ENCODE measurements at places on chromosomes 5 and 9. TPM values are rescaled to one million over a fixed set of nuclear protein-coding genes. Genes with fewer than 3 reads are reported as not detected.

AHRR gene
- 1.3 TPM for total RNA-seq

PCDHB15 gene
- total RNA-seq, result 1.1 TPM

DNA sequence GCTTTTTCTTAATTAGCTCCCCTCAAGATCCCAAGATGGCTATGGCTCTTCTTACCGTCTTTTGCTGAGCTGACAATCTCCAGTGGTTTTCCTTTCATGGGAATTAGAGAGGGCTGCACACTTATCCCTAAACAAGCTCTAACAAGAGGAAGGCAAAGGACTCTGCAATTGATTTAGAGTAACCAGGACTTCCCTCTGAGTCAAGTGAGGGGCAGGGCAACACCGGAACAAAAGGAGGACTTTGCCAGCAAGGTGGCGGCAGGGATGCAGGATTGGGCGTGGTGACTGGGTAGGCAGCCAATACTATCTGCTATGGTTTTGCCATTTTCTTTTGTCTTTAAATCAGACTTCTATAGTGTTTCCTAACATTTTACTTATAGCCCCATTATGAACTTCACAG lies 9.8 kb downstream of the SLC44A1 start:
- H3K27me3 ChIP-seq, result no peaks in the 10 kb centered on the region
- peak overlapping the region; percentile 81 for H3K27ac ChIP-seq
- no peak overlapping the region for H3K4me3 ChIP-seq
- peak; percentile 80 for DNase-seq
- peaks cover 88% of the 10 kb centered on the region for H3K4me1 ChIP-seq

DNA sequence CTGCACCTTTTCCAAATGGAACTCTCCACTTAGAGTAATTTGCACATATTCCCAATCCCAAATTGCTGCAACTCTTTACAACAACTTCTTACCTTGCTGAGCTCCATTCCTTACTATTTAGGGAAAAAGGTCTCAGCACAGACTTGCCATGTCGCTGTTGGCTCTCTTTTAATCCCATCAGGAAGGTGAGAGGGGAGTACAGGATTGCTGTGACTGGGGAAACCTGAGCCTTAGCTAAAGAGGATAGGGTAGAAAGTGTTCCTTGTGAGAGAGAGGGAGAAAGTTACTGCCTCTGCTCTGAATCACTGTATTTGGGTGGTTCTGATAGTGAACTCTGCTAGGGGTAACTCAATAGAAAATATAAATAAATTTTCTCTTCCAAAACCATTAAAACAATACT lies 43.7 kb upstream of the GABRA1 start:
- no peak overlapping the region for H3K4me3 ChIP-seq
- H3K27me3 ChIP-seq, result no peaks in the 10 kb centered on the region
- no peaks in the 10 kb centered on the region for H3K36me3 ChIP-seq
- H3K4me1 ChIP-seq, result no peaks in the 10 kb centered on the region

DNA sequence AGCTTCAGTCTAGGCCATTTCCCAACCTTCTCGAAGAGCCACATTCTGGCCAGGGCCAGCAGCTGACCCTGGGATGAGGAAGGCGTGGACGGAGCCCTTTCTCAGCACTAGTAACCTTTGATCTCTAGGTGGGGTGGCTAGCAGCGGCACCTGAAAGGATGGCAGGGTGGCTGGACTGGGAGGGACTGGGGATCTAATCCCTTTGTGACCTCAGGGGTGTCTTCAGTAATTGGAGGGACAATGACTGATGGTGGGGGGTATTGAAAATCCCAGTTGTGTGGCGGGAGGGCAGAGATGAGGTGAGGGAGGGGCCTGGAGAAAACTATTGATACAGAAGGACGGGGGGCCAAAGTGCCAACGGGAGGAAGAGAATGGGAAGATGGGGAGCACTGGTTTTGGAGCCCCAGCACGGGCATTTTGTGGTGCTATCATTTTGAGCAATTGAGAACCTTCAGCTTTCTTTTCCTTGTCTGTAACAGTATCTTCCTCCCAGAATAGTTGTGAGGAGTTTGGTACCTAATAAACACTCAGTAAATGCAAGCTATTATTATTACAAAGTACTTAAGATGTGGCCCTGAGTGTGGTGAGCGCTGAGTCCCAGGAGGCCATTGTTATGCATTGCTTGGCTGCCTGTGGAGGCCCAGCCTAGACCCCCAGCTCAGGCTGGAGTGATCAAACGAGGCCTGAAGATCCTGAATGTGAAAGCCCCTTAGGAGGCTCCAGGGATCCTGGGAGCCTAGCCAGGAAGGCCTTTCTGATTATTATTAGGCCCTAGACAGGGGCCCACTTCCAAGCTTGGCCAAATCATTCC lies 37.3 kb upstream of the UBE2D2 start:
- H3K4me1 ChIP-seq, result peaks cover 38% of the 10 kb centered on the region
- H3K4me3 ChIP-seq, result no peak overlapping the region
- DNase-seq, result peak; percentile 26
- peak overlapping the region; percentile 77 for H3K27ac ChIP-seq

- peaks cover 9% of the 10 kb centered on the region for H3K27me3 ChIP-seq
- H3K36me3 ChIP-seq, result no peaks in the 10 kb centered on the region
- no peaks in the 10 kb centered on the region for H3K4me1 ChIP-seq
Measured at GRCh38 chr9:22147813-22148527, 138.9 kb upstream of the CDKN2B start.

SHISAL2B gene
- not detected for total RNA-seq

DNA sequence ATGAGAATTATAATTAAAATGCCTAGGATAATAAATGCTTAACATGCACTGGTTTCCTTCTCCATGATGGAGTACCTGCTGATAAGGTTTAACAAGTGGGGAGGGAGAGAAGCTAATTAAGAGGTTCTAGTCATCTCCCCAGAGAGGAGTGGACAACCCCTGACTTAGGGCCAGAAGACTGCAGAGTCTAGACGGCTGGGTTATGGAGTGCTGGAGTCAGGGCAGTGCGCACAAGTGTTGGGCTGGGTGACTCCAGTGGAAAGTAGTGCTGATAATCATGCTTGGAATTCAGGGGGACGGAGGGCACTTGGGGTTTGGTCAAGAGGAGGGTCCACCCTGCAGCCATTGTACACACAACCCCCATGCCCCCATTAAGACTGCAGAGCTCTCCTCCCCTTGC lies 32.8 kb upstream of the TGFBI start:
- H3K36me3 ChIP-seq, result no peaks in the 10 kb centered on the region
- H3K27me3 ChIP-seq, result no peaks in the 10 kb centered on the region
- DNase-seq, result no peak

GRCh38 chr9:134637696-134638501 lies 3.7 kb upstream of the COL5A1 start:
- H3K27me3 ChIP-seq, result peaks cover 25% of the 10 kb centered on the region
- no peaks in the 10 kb centered on the region for H3K4me1 ChIP-seq
- H3K36me3 ChIP-seq, result no peaks in the 10 kb centered on the region
- peak overlapping the region; percentile 25 for H3K27ac ChIP-seq
- no peak for DNase-seq
- H3K4me3 ChIP-seq, result no peak overlapping the region

GRCh38 chr5:59850766-59851165 lies 42.8 kb downstream of the PDE4D start:
- no peaks in the 10 kb centered on the region for H3K4me1 ChIP-seq
- no peak overlapping the region for H3K4me3 ChIP-seq
- no peaks in the 10 kb centered on the region for H3K36me3 ChIP-seq
- no peak overlapping the region for H3K27ac ChIP-seq
- H3K27me3 ChIP-seq, result no peaks in the 10 kb centered on the region

PCDHA7 gene
- total RNA-seq, result 0.37 TPM

- peak overlapping the region; percentile 58 for H3K4me3 ChIP-seq
- H3K36me3 ChIP-seq, result no peaks in the 10 kb centered on the region
- peak overlapping the region; percentile 86 for H3K27ac ChIP-seq
- DNase-seq, result peak; percentile 51
- H3K4me1 ChIP-seq, result peaks cover 25% of the 10 kb centered on the region
Measured at GRCh38 chr5:84383816-84384603, 670 bp downstream of the EDIL3 start.

DNA sequence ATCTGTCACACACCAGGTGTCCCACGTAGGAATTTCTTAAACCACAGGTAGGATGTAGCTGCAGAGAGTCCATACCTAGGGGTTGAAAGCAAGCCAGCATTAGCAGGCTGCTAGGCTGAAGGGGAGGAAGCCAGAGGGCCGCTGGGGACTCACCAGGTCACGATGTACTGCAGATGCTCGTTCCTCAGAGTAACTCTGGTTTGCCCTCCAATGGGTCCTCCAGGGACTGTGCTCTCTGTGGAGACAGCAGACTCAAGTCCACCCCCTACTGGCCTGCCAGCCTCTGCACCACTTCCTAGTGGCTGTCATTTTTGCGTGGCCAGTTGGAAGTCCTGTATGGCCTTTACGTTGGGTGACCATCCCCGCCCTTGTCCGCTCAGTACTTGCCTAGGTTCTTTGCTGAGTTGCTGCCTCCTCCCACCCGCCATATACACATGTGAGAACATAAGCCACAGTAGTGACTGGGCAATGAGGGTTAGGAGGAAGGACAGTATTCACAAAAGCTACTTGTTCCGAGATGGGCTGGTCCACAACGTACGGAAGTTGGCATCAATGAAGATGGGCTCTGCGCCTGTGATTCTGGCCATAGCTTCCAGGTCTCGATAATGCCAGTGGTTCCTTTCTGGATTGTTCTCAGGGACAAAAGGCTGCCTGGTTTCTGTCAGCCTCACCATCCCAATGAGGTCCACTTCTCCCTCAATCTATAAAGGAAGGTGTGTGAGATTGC lies 4.1 kb downstream of the RPL7A start:
- peaks cover 24% of the 10 kb centered on the region for H3K4me1 ChIP-seq
- H3K4me3 ChIP-seq, result no peak overlapping the region
- no peaks in the 10 kb centered on the region for H3K27me3 ChIP-seq
- DNase-seq, result no peak
- peaks cover 23% of the 10 kb centered on the region for H3K36me3 ChIP-seq

NOXA1 gene
- total RNA-seq, result 19.7 TPM

GRCh38 chr9:37692622-37693221 lies 42.0 kb downstream of the FRMPD1 start:
- no peak overlapping the region for H3K4me3 ChIP-seq
- no peaks in the 10 kb centered on the region for H3K4me1 ChIP-seq
- no peak overlapping the region for H3K27ac ChIP-seq
- DNase-seq, result no peak

DNA sequence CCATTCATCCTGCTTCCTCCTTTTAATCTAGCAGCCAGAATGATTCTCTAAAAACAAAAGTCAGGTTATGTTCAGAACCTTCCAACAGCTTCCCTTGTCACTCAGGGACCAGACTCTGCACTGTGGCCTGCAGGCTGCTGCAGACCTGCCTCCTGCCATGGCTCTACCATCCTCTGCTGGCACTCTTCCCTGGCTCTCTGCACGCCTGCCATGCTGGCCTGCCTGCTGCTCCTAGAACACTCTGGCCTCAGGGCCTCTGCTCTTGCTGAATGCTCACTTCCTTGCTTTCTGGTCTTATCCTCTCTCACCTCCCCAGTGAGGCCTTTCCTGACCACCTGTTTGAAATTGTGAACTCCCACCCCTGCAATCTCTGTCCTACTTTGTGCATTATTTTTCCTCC lies 149.4 kb downstream of the CD180 start:
- no peak overlapping the region for H3K27ac ChIP-seq
- DNase-seq, result peak; percentile 37
- H3K36me3 ChIP-seq, result no peaks in the 10 kb centered on the region
- H3K27me3 ChIP-seq, result no peaks in the 10 kb centered on the region
- H3K4me3 ChIP-seq, result no peak overlapping the region
- H3K4me1 ChIP-seq, result peaks cover 28% of the 10 kb centered on the region

GRCh38 chr5:12023614-12024241 lies 119.5 kb upstream of the CTNND2 start:
- H3K4me3 ChIP-seq, result no peak overlapping the region
- no peak overlapping the region for H3K27ac ChIP-seq
- no peaks in the 10 kb centered on the region for H3K36me3 ChIP-seq
- H3K4me1 ChIP-seq, result no peaks in the 10 kb centered on the region
- no peak for DNase-seq

ECSCR gene
- total RNA-seq, result 4.8 TPM

- no peak for DNase-seq
- H3K4me3 ChIP-seq, result no peak overlapping the region
- H3K36me3 ChIP-seq, result no peaks in the 10 kb centered on the region
- no peak overlapping the region for H3K27ac ChIP-seq
- H3K27me3 ChIP-seq, result no peaks in the 10 kb centered on the region
Measured at GRCh38 chr5:55572020-55572419, 37.3 kb upstream of the PLPP1 start.

REEP2 gene
- 2.9 TPM for total RNA-seq

DNA sequence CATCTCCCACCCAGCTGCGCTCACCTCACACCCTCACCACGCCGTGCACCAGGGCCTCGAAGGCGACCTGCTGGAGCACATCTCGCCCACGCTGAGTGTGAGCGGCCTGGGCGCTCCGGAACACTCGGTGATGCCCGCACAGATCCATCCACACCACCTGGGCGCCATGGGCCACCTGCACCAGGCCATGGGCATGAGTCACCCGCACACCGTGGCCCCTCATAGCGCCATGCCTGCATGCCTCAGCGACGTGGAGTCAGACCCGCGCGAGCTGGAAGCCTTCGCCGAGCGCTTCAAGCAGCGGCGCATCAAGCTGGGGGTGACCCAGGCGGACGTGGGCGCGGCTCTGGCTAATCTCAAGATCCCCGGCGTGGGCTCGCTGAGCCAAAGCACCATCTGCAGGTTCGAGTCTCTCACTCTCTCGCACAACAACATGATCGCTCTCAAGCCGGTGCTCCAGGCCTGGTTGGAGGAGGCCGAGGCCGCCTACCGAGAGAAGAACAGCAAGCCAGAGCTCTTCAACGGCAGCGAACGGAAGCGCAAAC lies 1.1 kb downstream of the POU4F3 start:
- peak overlapping the region; percentile 22 for H3K4me3 ChIP-seq
- no peak for DNase-seq
- H3K4me1 ChIP-seq, result peaks cover 5% of the 10 kb centered on the region
- H3K36me3 ChIP-seq, result no peaks in the 10 kb centered on the region

- no peak for DNase-seq
- H3K36me3 ChIP-seq, result no peaks in the 10 kb centered on the region
- H3K4me1 ChIP-seq, result no peaks in the 10 kb centered on the region
- H3K27me3 ChIP-seq, result peaks cover 12% of the 10 kb centered on the region
- no peak overlapping the region for H3K27ac ChIP-seq
Measured at GRCh38 chr5:82570-82969, 9.4 kb upstream of the PLEKHG4B start.

GRCh38 chr9:136372561-136373299 lies 739 bp downstream of the CARD9 start:
- peak; percentile 49 for DNase-seq
- H3K27me3 ChIP-seq, result no peaks in the 10 kb centered on the region
- H3K27ac ChIP-seq, result peak overlapping the region; percentile 27
- H3K4me3 ChIP-seq, result no peak overlapping the region
- H3K4me1 ChIP-seq, result peaks cover 5% of the 10 kb centered on the region
